ENCODE measurements at places on chromosomes 1 and 21.

- DNase-seq, result no peak
Measured at GRCh38 chr1:228721407-228721806, 13.9 kb upstream of the RHOU start.

DNA sequence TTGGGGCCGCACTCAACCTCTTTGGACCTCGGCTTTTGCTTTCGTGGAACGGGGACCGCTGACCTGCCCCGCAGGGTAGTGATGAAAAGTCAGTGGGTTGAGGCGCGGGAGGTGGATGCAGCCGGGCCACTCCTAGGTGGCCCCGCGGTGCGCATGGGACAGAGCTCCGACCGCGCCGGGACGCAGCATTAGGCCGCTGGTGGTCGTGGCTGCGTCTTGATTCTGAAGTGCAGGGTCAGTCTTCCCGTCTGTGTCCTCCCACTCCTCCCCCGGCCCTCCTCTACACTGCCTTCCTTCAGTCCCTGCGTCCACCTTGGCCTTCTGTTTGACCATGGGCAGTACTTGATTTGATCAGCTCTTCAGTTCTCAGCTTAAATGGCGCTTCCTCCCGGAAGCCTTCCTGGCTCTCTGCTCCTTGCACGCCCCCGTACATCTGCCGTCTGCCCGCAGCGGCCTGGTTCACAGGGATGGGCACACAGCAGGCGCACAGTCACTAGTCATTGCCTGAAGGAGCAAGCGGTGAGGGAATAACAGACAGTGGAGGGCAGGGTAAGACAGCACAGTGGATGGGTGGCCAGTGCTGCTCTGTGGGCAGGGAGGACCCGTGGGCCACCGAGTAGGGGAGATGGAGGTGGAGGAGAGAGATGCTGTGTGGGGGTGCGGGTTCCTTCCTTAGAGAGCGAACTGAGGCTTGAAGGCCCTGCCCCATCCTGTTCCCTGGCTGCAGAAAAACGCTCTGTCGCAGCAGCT lies 633 bp downstream of the THEMIS2 start:
- peak; percentile 18 for DNase-seq

- DNase-seq, result no peak
Measured at GRCh38 chr1:56562891-56563452, 16.4 kb downstream of the PLPP3 start.

DNA sequence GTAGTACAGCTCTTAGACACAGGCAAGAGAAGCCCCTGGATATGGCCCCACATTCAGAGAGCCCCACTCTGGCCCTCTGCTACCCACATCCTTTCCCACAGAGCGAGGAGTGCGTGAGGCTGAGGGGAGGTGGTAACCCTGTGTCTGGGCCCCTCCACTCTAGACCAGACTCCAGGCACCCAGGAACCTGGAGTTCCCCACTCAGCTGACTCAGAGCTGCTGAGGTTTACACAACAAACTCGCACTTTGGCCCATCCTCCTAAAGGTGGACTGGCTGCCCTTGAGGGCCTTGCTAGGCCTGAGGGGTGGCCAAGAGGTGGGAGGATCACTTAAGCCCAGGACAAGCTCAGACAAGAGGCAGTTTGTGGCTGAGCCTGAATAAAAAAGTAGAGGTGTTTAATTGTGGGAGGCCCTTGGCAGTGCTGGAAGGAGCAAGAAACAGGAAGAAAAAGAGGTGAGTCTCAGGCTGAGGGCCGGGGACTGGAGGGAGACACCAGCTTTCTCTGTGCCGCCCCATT lies 10.7 kb downstream of the MR1 start:
- peak; percentile 31 for DNase-seq

GRCh38 chr1:225977937-225978748 lies 21.0 kb downstream of the SDE2 start:
- DNase-seq, result no peak

GRCh38 chr1:97277891-97278654 lies 556.5 kb downstream of the PTBP2 start:
- no peak for DNase-seq

DNA sequence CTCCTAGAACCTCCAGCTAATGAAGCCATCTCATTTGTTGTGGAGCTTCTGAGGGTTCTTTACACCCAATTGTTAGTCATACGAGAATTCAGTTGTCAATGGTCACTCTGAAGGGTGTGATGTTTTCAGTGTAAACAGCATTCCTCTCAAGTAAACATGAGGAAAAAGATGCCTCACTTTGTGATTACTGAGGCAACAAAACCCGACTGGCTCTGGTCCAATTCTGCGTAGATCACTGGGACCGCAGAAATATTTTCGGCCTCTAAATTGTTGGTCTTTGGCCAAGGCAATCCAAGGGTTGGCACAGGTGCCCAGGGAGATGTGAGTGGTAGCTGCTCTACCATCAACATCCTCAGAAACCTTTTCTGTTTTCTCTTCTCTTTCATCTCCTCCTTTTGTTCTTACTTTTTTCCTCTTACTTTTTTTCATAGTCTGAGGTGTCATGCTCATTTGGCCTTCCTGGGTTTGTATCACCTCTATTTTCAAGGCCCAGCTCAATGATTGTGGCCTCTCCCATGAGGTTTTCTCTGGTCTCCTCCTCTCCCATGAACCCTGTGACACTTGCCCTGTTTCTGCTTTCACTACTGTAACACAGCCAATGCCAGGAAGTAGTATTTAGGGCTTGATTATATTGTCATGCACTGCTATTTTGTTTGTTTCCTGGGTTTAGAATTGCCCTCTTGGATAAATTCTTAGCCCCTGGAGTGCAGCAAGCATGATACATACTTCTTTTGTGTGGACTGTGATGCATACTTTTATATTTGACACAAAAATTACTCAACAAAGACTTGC lies 221.9 kb downstream of the TNR start:
- DNase-seq, result no peak

- no peak for DNase-seq
Measured at GRCh38 chr1:156100205-156100995, 14.1 kb upstream of the LMNA start.

DNA sequence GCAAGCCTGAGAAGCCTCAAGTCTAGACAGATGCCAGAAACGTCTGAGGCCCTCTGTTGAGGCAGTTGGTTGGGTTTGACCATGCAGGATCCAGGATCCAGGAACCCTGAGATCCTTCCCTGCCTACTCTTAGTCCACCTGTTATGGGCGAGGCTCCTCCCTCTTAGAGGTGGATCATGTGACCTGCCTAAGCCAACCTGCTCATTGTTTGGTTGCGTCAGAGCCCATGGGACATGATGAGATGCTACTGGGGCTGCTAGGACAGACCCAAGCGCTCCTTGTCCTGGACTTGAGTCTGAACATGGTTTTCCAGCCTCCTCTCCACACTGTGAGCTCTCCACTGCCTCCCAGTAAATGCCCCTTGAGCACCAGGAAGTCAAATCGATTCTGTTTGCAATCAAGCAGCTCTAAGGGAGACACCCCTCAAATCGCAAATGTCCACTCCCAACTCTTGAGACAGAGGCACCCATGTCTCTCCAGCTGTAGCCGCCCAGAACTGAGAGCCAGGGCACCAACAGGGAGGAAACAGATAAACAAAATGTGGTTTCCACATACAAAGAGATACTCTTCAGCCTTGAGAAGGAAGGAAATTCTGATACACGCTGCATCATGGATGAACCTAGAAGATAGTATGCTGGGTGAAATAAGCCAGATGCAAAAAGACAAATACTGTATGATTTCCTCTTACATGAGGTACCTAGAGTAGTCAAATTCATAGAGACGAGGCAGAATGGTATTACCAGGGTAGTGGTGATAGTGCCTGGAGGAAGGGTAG lies 31.7 kb upstream of the WNT4 start:
- no peak for DNase-seq

- peak; percentile 92 for DNase-seq
Measured at GRCh38 chr1:179025125-179025974, at the start of gene FAM20B. TSS of gene FAM20B (plus strand) at chr1:179025894. CDS start at chr1:179043848, 17,954 bp downstream.

GRCh38 chr1:98251497-98251896 lies 330.7 kb upstream of the DPYD start:
- DNase-seq, result no peak

DNA sequence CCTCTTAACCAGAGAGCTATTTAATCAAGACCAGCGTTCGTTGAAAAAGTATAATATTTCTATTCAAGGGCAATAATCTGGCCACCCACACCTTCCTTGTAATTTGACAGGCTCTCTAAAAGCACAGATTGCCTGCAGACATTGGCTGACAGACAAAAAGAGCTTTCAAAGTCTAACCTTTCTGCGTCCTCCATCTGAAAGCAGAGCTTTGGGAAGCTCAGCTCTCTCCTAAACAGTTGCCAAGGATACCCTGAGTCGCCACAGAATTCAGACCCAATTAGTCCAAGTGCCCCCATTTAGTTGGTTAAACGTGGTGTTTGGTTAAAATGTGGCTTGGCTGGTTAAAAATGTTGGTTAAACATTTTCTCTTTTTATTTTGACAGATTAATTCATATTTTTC lies 33.7 kb upstream of the PLA2G2C start:
- DNase-seq, result no peak

DNA sequence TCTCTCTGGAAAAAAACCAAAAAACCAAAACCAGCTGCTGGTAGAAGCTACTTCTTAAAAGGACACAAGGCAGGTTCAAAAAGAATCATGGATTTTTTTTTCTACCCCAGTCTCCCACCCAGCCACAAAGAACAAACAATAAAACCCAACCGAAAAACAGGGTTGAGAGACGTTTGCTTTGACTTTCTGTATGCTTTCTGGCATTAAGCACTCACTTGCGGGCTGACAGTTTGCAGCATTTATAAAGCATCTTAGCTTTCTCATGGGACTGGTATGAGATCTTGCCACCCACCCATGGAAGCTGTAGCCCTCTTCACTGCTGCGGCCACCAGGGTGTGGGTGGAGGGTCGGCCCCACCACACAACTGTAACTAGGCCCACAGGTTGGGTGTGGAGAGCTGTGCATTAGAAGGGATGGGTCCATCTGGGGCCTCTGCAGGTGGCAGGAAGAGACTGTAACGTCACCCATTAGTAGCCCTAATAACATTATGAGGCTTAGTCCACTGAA lies 165.7 kb downstream of the RHOU start:
- DNase-seq, result no peak

DNA sequence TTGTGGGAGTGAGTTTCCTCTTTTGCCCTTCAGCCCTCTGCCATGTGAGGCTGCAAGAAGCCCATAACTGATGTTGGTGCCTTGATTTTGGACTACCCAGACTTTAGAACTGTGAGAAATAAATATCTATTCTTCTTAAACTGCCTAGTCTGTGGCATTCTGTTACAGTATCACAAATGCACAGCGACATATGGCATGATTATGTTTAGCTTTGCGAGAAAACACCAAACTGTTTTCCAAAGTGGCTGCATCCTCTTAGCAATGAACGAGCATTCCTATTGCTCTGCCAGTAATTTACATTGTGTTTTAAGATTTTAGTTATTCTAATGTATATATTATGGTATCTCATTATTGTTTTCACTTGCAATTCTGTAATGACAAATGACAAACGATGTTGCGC lies 246.7 kb downstream of the HLX start:
- no peak for DNase-seq

- DNase-seq, result no peak
Measured at GRCh38 chr21:44485796-44486195, 30.5 kb downstream of the LRRC3 start.

GRCh38 chr1:223290397-223290796 lies 73.6 kb downstream of the SUSD4 start:
- DNase-seq, result no peak

DNA sequence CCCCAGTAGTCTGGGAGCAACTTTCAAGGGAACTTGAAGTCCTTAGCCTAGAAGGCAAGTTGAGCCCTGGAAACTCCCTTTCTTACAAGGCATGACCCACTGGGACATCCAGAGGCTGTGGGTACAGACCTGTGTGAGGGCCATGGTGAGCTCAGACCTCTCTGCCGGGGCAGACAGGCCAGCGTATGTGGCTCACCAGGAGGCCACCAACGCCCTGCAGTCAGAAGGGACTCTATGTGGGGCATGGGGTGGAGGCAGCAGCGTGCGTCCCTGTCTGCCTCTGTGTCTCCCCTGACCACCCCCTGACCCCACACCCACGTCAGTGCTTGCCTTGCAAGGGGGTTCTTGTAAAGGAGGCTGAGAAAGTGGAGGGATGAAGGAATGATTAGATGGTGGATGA lies 10.8 kb downstream of the COQ8A start:
- no peak for DNase-seq

DNA sequence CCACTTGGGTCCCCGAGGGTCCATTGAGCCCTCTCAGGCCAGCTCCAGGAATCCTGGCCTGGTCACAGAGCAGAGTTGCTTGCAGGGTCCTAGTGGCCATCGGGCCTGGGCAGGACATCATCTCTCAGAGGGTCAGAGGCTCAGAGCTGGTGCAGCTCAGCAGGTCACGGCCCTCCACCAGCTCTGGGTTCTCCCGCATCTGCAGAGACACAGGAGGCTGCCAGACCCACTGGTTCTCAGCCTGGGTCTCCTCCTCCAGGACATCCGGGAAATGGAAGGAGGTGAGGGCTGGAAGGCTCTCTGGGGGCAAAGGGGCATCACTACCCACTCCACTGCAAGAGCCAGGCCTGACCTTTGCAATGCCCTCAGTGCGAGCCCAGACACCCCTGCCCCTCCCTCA lies 6.5 kb downstream of the TMEM54 start:
- DNase-seq, result no peak

- DNase-seq, result no peak
Measured at GRCh38 chr1:225830841-225831240, 20.9 kb downstream of the EPHX1 start.

DNA sequence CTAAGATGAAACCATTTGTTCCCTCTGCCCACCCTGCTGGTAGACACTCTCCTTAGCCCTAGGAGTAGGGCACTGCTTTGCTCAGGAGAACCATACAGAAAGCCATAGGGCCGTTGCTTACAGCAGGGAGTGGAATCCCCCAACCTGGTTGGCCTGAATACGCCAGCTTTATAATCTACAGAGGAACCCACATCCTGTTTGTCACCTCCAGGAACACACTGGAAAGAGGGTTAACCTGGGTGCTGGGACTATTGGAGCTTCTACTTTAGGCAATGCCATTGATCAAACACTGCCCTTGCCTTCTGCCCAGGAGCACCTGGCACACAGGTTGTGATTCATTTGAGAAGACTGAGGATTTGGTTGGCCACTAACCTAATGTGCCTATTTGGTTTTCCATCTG lies 124.8 kb downstream of the TNR start:
- DNase-seq, result no peak

DNA sequence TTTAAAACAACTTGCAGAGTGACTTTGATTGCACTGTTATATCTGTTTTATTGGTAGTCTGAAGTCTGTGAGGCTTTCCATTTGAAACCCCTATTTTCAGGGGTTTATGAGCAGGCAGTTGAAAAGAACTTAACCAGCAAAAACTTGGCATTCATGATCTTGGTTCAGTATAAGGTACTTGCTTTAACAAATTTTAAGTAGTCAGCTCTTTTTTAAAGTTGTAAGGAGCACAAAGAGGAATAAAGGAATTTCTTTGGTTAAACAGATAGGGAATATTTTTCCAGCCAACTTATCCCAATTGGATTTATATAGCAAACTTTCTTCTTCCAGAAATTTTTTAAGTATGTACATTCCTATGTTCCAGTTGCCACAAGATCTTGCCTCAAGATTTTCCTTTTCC lies 138.2 kb downstream of the RASAL2 start:
- no peak for DNase-seq

GRCh38 chr21:36584980-36585940 lies 105.3 kb upstream of the CLDN14 start:
- no peak for DNase-seq
